GDM1 (cell line): ENCODE measurements at places on chromosomes 6 and 20.
A peak's percentile ranks its signal among the peaks of the same experiment; 100 is the strongest.

DNA sequence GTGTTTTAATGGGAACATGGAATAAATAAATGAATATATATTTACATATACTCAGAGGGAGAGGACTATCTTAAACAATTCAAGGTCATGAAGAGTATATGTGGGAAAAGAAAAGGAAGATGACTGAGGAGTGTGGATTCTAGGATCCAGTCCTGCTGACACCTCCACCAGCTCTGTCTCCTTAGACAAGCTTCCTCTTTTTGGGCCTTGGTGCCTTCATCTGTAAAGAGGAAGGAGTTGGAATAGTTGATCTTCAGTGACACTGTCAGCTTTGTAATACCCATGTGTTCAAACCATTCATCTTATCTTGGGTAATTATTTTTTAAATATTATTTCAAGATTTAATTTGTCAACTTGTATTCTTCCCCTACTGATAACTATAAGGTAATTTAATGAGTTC is 338.0 kb downstream of the ADGRB3 start:
- DNase-seq: no peak

GRCh38 chr6:33279971-33280511 is 3.1 kb downstream of the B3GALT4 start:
- peak; percentile 16 for DNase-seq

- no peak for DNase-seq
Observed at GRCh38 chr6:91704531-91704930, 1117.7 kb upstream of the MAP3K7 start.

- DNase-seq: no peak
Observed at GRCh38 chr20:55855052-55855451, 150.3 kb downstream of the CBLN4 start.

DNA sequence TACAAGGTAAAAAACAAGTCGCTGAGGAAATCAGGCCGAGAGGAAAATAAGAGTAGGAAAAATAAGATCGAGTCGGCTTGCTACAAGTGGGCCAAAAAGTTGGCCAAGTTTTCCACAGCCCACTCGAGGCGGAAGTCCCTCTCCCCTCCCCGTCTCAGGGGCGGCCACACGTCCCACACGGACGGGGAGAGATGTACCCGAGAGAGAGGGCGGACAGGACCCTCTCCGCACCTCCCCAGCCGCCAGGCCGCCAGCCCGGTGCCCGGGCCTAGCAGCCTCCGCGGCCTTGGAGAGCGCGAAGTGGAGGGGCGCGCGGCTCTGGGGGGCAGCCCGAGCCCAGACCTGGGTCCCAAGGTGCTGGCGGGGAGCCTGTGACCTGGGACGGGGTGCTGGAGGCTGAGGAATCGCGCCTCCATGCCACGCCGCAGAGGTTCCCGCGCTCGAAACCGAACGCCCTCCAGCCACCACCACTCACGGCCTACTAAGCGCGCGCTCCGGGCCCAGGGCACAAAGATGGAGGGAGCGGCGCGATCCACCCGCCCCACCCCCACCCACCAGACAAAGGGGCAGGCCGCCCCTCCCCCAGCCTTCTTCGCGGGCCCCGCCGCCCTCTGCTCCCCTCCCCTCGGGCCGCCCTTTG is 1.9 kb upstream of the HMGA1 start:
- no peak for DNase-seq

DNA sequence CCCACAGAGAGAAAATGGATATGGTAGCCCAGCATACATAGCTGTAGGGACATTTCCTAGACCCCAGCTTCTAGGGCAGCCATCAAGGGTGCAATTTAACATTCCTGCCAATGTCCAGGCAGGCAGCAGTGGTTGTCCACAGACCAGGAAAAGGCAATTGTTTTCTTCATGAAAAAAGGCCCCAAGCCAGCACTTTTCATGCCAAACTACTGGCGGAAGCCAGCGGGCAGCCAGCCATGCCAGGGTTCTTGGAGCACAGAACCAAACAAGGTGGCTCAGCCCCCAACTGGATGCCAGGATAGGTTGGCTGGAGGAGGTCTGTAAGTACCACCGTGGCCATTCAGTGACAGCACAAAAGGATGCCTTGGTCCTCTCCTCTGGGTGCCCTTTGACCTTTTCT is 94.6 kb downstream of the BANF2 start:
- no peak for DNase-seq

GRCh38 chr6:168873278-168874190 is 380.1 kb downstream of the THBS2 start:
- DNase-seq: no peak

DNA sequence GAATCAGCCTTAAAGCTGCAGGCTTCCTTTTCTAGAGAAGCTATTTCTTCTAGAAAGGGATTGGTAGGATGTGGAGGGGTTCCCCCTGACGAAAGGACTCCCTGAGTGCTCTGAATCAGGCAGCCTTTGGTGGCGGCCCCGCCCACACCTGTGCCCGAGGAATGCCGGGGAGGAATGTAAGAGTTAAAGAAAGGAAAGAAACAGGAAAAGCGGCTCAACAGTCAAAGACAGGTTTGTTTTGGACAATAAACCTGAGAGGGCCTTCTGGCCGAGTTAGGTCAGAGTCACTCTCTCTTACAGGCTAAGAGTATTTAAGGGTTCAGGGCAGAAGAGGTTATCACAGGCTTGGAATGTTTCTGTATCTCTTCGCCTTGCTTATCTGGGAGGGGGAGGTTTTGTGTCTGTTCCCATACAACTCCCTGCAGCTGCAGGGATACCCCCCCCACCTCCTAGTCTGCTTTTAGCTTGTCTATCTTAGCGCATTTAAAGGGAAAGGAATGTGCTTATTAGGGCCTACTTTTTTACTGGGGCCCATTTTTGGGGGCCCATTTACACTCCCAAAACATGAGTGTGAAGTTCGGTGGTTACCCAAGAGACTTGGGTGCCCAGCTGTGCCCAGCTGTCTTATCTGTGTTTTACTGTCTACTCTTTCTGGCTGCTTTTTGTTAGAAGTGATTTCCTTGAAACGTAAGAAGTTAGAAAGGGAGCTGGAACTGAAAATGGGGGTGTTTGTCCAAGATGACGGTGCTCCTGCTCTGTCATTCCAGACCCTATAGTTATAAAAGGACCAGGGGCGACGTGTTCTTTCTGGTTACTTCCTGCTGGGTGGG is 32.8 kb downstream of the DYNLT1 start:
- DNase-seq: no peak

DNA sequence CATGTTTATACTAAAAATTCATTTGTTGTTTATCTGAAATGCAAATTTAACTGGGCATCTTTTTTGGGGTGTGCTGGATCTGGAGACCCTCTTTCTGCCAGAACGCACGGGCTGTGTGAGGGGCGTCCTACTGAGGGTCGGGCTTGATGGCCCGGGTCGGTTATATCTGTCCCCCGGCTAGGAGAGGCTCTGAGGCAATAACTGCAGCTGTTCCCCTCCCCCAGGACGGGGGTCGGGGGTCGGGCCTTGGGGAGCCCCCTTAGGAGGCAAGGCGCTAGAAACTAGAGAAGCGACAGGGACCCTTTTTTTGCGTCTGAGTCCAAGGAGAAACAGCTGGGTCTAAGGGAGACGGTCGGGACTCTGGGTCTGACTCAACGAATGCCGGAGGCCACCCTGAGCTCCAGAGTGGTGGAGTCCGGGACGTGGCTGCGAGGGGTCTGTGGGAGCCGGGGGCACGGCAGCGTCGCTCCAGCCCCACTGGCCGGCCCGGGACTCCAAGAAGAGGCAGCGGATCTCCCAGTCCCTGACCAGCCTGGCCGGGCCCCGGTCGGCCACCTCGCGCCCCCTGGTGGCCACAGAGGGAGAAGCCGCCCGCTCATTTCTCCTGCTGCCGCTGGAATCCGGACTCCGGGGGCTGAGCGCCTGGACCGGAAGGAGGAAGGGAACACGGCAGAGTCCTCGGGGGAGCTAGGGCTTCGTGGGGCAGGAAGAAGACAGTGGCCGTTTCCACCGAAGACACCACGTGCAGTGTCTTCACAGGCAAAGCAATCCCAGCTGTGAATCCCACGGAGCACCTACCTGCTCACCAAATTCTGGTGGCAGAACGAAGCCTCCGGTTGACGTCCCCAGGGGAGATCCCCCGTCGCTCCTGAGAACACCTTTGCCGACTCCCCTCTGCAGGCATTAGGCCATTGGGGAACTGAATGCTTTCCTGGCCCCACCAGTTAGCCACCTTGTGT is 24.0 kb upstream of the SCML4 start:
- DNase-seq: peak; percentile 46

- no peak for DNase-seq
Observed at GRCh38 chr6:7750197-7750596, 24.3 kb downstream of the BMP6 start.

DNA sequence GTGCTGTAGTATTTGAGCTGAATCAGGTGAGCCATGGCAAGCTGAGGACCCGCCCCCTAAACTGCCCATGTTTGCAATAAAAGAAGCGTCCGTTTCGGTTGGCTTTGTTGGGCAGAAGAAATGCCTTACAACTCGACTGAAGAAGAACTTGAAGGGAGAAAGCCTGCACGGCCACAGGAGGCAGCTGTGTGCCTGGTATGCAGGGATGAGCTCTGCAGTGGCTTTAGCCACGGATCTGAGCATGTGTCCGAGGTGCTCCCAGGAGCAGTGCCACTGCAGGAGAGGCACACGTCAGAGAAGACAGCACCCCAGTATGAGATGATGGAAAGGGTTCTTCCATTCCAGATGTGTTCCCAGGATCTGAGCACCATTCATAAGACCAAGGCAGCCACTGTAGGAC is 23.5 kb downstream of the KIZ start:
- DNase-seq: no peak

DNA sequence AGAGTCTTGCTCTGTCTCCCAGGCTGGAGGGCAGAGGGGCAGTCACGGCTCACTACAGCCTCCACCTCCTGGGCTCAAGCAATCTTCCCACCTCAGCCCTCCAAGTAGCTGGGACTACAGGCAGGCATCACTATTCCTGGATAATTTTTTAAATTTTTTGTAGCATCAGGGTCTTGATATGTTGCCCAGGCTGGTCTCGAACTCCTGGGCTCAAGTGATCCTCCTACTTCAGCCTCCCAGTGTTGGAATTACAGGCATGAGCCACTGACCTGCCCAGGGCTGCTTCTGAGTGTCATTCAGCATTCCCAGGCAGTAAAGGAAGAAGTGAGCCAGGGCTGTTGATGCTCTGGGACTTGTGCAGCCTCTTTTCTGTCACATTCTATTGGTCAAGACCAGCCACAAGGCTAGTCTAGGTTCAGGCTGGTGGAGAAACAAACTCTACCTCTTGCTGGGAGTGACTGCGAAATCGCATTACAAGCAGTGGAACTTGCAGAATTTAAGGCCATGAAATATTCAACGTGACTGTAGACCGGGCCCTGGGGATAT is 2.1 kb upstream of the ARFGEF2 start:
- DNase-seq: no peak

GRCh38 chr6:125867483-125867942 is 76.8 kb downstream of the NCOA7 start:
- no peak for DNase-seq

GRCh38 chr6:34236443-34237315 is at the start of gene HMGA1:
Gene HMGA1 (plus strand): TSS chr6:34236873. CDS start chr6:34240781, 3,908 bp downstream.
- peak; percentile 82 for DNase-seq

DNA sequence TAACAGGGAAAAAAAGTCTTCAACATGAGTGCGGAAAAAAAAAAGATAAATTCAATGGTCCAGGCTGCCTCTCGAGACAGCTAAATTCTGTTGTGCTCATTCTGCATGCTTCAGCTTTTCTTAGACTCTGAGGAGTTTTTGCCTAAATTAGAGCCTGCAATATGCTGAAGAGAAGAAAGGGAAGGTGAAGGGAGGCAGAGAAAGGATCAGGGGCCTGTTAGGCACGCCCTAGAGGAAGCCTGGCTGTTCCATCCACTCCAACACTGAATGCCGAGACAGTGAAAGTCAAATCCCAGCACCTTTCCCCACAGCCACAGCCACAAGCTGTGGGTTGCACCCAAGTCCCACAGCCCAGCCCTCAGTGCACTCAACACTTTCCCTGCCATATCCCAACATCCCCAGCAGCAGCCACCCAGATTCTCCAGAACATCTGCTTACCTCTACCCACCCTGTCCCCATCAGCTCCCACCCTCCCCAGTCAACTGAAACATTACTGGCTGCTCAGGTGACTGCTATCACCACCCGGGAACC is 37.3 kb downstream of the PREX1 start:
- no peak for DNase-seq

GRCh38 chr6:32664827-32665362 is 1.6 kb downstream of the HLA-DQB1 start:
- DNase-seq: peak; percentile 16
